Activated CD8-positive, alpha-beta T cell treated with anti-CD3 and anti-CD28 coated beads for 36 hours (primary cell): ENCODE measurements at places on chromosomes 12 and 14. TPM values are rescaled to one million over a fixed set of nuclear protein-coding genes. Genes with fewer than 3 reads are reported as not detected.

The PZP gene
- not detected for total RNA-seq

The MRPS35 gene
- total RNA-seq, result 56.4 TPM

The TXNDC16 gene
- 6.8 TPM for total RNA-seq

The GPHN gene
- total RNA-seq, result 26.6 TPM

The DPPA3 gene
- total RNA-seq, result not detected

The CLEC6A gene
- total RNA-seq, result not detected

The NTF3 gene
- total RNA-seq, result not detected

GRCh38 chr12:51924551-51925319, 17.4 kb downstream of the ACVRL1 start:
- no peaks in the 10 kb centered on the region for H3K27me3 ChIP-seq

GRCh38 chr12:22173177-22173576, 127.2 kb downstream of the CMAS start:
- no peaks in the 10 kb centered on the region for H3K4me1 ChIP-seq
- no peak overlapping the region for H3K4me3 ChIP-seq
- no peaks in the 10 kb centered on the region for H3K36me3 ChIP-seq
- no peak overlapping the region for H3K27ac ChIP-seq

DNA sequence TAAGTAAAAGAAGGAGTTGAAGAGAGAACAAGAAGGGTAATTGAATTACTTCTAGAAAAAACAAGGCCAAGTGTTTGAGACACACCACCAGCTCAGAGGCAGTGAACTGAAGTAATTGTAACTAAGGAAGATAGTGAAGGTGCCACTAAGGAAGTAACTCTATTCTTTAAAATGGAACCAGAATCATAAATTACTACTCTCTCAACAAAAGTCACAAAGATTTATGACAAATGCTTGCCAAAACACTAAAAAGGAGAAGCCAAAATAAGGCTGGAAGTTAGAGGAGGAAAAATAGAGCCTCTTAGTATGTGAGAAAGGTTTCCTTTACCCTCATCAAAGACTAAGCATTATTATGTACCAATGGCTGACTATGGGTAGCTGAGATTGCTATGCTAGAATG, 208.5 kb downstream of the MDGA2 start:
- no peak overlapping the region for H3K4me3 ChIP-seq
- H3K4me1 ChIP-seq, result no peaks in the 10 kb centered on the region
- H3K36me3 ChIP-seq, result no peaks in the 10 kb centered on the region
- DNase-seq, result no peak
- H3K27ac ChIP-seq, result no peak overlapping the region

DNA sequence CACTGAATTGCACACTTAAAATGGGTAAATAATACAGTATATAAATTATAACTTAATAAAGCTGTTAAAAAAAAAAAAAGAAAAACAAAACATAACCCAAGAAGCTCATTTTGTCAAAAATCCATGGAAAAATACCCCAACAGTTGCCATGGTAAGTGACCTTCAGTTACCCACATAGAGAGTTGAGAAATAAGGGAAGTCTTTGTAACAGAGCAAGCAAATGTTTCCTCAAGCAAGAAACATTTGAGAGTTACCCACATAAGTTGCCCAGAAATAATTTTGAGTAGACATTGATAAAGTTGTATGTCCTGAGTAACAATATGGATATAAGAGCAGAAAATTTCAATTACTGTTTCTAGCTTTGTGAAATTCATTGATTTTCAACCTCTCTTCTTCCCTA, 227.4 kb downstream of the CCDC59 start:
- DNase-seq, result no peak
- H3K27ac ChIP-seq, result no peak overlapping the region
- no peaks in the 10 kb centered on the region for H3K36me3 ChIP-seq
- H3K27me3 ChIP-seq, result no peaks in the 10 kb centered on the region

GRCh38 chr14:38309522-38310277, 53.8 kb upstream of the CLEC14A start:
- peaks cover 3% of the 10 kb centered on the region for H3K27me3 ChIP-seq
- H3K27ac ChIP-seq, result no peak overlapping the region
- no peaks in the 10 kb centered on the region for H3K36me3 ChIP-seq
- no peaks in the 10 kb centered on the region for H3K4me1 ChIP-seq

GRCh38 chr14:54003064-54003463, 46.4 kb upstream of the BMP4 start:
- no peaks in the 10 kb centered on the region for H3K4me1 ChIP-seq
- no peaks in the 10 kb centered on the region for H3K36me3 ChIP-seq
- no peaks in the 10 kb centered on the region for H3K27me3 ChIP-seq
- H3K4me3 ChIP-seq, result no peak overlapping the region
- DNase-seq, result no peak

- no peaks in the 10 kb centered on the region for H3K36me3 ChIP-seq
- no peak overlapping the region for H3K27ac ChIP-seq
- DNase-seq, result no peak
- no peaks in the 10 kb centered on the region for H3K4me1 ChIP-seq
- H3K4me3 ChIP-seq, result no peak overlapping the region
These were observed 614.8 kb downstream of the DIO2 start for GRCh38 chr14:79596551-79596950.

GRCh38 chr12:109273354-109273753, 35.7 kb downstream of the FOXN4 start:
- H3K4me1 ChIP-seq, result no peaks in the 10 kb centered on the region
- H3K36me3 ChIP-seq, result no peaks in the 10 kb centered on the region
- DNase-seq, result no peak
- H3K27me3 ChIP-seq, result no peaks in the 10 kb centered on the region
- no peak overlapping the region for H3K4me3 ChIP-seq

GRCh38 chr14:37587131-37587803, 7.8 kb downstream of the FOXA1 start:
- peaks cover 65% of the 10 kb centered on the region for H3K27me3 ChIP-seq
- no peak overlapping the region for H3K27ac ChIP-seq
- no peak overlapping the region for H3K4me3 ChIP-seq
- DNase-seq, result no peak

GRCh38 chr12:47014474-47014873, 64.9 kb upstream of the PCED1B start:
- peaks cover 15% of the 10 kb centered on the region for H3K27me3 ChIP-seq
- no peaks in the 10 kb centered on the region for H3K36me3 ChIP-seq
- no peaks in the 10 kb centered on the region for H3K4me1 ChIP-seq
